Stromal cell of bone marrow (primary cell): ENCODE measurements at places on chromosomes 16 and 17.

GRCh38 chr17:2087597-2088211 is 32.8 kb downstream of the HIC1 start:
- DNase-seq = no peak

DNA sequence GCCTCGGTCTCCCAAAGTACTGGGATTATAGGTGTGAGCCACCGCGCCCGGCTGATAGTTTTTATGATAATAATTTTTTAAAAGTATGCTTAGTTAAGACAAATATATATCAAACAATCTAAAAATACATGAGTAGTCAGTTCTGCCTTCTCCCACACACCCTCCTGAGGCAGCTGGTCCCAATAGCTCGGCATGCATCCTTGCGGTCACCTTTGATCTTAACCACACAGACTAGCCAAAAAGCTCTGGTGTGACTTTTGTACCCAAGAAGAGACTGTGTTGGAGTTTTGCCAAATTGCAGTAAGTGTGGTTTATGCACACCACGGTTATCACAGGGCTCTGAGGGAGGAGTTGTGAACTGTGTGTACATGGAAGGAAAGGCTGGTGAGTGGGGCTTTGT is 25.6 kb downstream of the ATP6V0A1 start:
- DNase-seq = no peak

GRCh38 chr16:86424985-86425384 is 85.3 kb upstream of the FOXF1 start:
- no peak for DNase-seq

DNA sequence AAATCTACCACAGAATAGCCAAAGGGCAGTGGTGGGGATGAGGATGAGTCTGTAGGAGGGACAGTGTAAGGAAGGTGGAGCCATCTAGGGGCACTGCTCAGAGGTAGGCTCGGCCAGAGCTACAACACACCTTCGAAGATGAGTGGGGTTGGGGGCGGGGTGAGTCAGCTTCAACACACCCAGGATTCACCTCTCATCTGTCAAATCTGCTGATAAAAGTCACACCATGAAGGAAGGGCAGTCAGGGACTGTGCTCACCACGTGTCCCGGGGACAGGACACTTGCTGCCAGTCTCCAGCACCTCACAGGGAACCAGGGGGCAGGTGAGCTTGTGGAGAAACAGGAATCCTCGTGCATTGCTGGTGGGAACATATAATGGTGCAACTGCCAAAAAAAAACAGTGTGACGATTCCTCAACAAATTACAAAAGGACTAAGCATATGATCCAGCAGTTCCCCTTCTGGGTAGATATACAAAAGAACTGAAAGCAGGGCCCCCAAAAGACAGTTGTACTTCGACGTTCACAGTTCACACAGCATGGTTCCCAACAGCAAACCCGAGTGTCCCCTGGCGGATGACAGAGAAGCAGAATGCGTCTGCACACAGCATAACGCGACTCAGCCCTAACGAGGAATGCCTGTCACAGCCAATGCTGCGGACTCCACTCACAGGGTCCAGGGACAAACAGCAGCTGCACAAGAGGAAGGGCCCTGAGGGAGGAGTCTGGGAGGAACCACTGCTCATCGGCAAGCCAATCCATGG is 133.1 kb downstream of the ANKRD11 start:
- no peak for DNase-seq

DNA sequence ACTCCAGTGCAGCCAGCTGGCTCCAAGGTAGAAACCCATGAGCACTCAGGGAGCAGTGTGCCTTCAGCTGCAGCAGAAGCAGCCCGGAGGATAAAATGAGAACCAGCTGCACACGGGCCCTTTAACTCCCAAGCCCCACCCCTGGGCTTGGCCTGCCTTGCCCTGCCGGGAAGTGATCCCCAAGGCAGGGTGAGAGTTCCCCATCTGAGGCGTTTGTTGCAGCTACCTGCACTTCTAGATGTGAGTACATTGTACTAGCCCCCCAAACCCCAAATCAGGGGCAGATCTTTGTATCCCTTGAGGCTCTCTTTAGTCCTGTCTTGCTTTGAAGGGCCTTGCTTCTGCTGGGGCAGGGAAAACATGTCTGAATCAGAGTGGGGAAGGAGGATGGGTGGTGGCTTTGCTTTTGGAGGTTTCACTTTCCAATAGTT is at the start of gene MVP:
TSS of gene MVP (plus strand) at position 192 of the 431 bp plus-strand sequence. CDS start 10,088 bp downstream, outside the sequence.
- DNase-seq = no peak
